ENCODE measurements at places on chromosomes 2 and 18. TPM values are rescaled to one million over a fixed set of nuclear protein-coding genes. Genes with fewer than 3 reads are reported as not detected.

- no peak for DNase-seq
These were observed 7.0 kb downstream of the ZBTB14 start for GRCh38 chr18:5288517-5288935.

The SCN9A gene
- 3.5 TPM for polyA plus RNA-seq

The SCN2A gene
- polyA plus RNA-seq, result 0.05 TPM

GRCh38 chr18:25518716-25519053 lies 166.7 kb upstream of the ZNF521 start:
- no peak for DNase-seq

Data from forelimb muscle (tissue), 1 donor.